HT-29 (cell line): ENCODE measurements at places on chromosomes 12 and 14. TPM values are rescaled to one million over a fixed set of nuclear protein-coding genes. Genes with fewer than 3 reads are reported as not detected.

DNA sequence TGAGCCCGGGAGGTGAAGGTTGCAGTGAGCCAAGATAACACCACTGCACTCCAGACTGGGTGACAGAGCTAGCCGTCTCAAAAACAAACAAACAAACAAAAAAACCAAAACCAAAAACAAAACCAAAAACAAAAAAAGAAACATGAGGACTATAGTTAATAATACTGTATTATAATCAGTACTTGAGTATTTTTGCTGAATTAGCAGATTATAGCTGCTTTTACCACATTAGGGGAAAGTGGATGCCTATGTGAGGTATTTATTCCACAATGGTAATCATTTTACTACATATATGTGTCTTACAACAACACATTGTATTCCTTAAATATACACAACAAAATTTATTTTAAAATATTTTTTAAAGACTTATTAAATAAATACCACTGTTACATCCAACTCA, 101.4 kb upstream of the PPP4R3A start:
- DNase-seq: no peak

- DNase-seq: peak; percentile 16
Measured at GRCh38 chr12:65609359-65609771, 214.9 kb upstream of the HMGA2 start.

DNA sequence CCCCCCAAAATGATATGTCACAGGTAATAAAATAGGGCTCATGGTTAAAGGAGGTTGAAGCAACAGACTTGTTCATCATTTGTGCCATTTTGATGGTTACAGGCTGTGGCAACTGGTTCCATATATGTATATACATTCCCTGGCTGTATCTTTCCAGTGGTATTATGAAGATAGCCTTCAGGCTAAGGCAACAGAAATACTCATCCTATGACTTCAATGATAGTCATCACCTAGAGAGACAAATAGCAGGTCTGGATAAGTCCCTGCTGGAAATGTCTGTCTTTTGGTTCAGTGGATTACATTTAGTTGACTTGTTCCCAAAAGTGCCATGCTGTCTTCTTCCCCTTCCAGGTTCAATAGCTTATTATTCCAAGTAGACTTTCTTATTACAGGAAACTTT, 997.4 kb downstream of the FLRT2 start:
- DNase-seq: no peak

DNA sequence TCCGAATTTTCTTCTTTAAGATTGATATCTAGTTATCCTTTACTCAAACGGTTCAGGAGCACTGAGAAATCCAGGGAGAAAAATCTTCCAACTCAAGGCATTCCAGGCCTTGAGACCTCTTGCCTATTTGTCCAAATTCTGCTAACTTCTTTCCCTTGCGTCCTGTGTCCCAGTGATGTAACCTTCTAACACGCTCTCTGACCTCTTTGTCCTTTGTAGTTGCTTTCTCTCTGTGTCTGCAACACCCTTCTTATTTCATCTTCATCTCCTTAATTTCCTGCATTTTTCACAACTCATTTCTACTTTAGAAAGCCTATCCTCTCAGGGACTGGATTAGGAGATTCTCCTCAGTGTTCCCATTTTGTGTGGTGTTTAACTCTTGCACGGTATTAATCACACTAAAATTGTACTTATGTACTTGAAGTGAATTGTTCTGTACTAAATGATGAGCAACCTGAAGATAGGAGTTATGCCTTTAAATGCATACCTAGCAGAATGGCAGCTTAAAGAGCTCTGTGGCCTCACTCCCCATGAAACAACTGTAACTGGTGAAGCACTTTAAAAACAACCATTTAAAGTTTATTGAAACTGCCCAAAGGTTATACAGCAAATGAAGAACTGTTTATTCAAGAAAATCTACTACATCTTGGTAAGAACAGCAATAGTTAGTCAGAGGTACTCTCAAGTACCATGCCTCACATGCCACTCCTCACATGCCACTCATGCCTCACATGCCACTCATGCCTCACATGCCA, 7.4 kb upstream of the SNAPC1 start:
- DNase-seq: no peak

DNA sequence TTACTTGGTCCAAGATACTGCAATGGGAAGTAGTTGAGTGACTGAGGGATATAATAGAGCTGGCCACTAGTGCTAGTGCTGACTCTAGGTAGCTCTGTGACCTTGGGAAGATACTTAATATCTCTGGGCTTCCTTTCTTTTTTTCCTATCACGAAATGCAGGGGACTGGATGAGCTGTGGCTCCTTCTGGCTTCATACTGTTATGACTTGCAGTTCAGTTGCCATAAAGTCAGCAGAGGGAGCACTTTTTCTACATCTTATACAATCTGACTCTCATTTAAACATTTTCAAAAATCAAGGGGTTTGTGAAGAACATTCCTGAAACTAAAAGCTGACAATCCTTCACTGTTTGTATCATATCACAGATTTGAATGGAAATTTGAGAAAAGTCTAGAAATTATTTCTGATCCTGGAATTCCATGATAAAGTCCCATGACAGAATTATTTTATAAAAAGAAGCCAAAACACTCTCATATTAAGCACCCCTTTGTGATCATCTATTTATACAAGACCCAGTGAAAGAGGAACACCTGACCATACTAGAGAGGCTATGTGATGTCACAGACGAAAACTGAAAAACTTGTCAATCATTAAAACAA, 5.3 kb downstream of the BHLHE41 start:
- peak; percentile 85 for DNase-seq

- no peak for DNase-seq
Measured at GRCh38 chr12:49706351-49707127, 666 bp downstream of the FMNL3 start.

GRCh38 chr14:53963320-53964227, 6.9 kb upstream of the BMP4 start:
- DNase-seq: peak; percentile 82

DNA sequence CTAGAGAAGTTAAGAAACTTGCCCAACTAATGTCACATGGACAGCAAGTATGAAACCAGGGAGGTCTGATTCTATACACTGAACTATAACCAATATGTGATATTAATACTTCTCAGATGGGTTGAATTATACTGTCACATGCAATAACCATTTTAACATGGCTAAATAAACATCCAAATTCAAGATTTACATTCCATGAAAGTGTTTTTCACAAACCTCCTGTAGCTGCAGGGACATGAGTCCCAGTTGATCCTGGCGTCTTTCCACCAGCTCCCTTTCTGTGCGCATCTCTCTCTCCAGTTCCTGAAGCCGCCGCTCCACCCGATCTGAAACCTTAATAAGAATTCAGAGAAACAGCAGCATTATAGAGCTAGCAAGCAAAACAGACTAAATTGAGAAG, 79.0 kb downstream of the CEP128 start:
- DNase-seq: no peak

TMEM229B gene
- 0.08 and 0.15 TPM in 2 replicates for total RNA-seq
